Kidney epithelial cell (primary cell): ENCODE measurements at places on chromosomes 12 and 14. TPM values are rescaled to one million over a fixed set of nuclear protein-coding genes. Genes with fewer than 3 reads are reported as not detected.

STYK1 gene
- 1.1 and 1.5 TPM in 2 replicates for total RNA-seq

WASHC4 gene
- 60.4 and 61.4 TPM in 2 replicates for total RNA-seq

CRY1 gene
- 20.6 and 21.8 TPM in 2 replicates for total RNA-seq

- no peak for DNase-seq
Measured at GRCh38 chr12:4817880-4818279, 91.8 kb upstream of the KCNA1 start.

- DNase-seq, result no peak
Measured at GRCh38 chr14:104445832-104446381, 133.7 kb upstream of the C14orf180 start.

DNA sequence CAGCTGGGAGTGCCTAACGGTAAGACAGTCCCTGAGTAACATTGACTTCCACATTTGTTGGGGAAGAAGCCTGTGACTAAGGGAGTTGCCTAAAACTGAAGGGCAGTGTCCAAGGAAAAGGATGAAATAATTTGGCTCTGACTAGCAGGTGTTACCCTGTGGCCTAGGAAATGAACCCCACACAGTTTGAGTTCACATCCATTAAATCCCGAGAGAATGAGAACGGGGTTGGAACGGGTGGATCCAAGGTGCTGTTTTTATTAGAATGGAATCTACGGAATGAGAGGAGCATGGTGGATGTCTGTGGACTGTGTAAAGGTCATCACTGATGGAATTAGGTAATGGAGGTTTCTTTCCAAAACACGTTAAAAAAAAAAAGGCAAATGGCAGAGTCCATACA lies 324.0 kb downstream of the MED13L start:
- DNase-seq, result no peak
